ENCODE measurements at places on chromosomes 1 and 21.
A peak's percentile ranks its signal among the peaks of the same experiment; 100 is the strongest.

GRCh38 chr21:45530423-45531113 is 11.7 kb downstream of the SLC19A1 start:
- DNase-seq = peak; percentile 27

- no peak for DNase-seq
Measured at GRCh38 chr1:40059338-40059959, 18.9 kb downstream of the CAP1 start.

DNA sequence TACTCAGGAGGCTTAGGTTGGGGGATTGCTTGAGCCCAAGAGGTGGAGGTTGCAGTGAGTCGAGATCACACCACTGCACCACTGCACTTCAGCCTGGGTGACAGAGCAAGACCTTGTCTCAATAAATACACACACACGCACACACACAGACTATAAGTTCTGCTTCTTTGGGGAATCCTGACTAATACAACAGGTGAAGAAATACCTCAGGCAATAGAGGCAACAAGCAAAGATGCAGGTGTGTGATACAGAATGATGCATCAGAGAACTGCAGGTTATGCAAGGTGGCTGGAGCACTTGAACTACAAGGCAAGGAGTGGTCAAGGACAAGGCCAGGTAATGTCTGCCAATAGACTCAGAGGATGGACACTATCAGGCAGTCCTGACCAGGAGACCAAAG is 117.6 kb upstream of the ZNF678 start:
- no peak for DNase-seq

GRCh38 chr1:118978914-118979701 is 9.0 kb downstream of the TBX15 start:
- no peak for DNase-seq

DNA sequence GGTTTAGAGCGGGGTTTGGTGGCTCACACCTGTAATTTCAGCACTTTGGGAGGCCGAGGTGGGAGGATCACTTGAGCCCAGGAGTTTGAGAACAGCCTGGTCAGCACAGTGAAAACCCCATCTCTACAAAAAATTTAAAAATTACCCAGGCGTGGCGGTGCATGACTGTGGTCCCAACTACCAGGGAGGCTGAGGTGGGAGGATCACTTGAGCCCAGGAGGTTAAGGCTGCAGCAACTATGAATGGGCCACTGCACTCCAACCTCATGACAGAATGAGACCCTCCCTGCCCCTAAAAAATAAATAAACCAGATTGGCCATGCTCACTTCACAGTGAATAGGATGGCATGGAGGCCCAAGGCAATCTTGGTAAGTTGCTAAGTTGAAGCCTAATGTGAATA is 168.9 kb downstream of the RHOU start:
- DNase-seq = no peak

DNA sequence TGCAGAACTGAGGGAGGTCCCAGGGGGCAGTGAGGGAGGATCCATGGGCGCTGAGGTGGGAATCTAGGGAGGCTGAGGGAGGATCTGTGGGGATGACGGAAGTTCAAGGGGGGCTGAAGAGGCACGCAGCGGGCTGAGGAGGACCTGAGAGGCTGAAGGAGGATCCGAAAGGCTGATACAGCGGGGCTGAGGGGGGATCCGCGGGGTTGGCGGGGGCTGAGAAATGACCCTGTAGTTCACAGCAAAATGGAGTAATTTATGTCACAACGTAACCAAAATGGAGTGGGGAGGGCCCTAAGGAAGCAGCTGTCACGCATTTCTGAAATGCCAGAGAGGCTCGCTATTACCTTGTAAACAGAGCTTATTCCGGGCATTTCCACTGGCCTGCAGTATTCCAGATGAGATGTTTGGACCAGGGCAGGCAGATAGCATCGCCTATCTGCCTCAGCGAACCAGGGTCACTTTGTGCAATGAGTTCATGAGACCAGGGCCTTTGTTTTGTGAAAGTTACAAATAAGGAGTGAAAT is 926 bp upstream of the MRPL55 start:
- no peak for DNase-seq

- DNase-seq = no peak
Measured at GRCh38 chr21:40733024-40733397, 113.9 kb downstream of the DSCAM start.

DNA sequence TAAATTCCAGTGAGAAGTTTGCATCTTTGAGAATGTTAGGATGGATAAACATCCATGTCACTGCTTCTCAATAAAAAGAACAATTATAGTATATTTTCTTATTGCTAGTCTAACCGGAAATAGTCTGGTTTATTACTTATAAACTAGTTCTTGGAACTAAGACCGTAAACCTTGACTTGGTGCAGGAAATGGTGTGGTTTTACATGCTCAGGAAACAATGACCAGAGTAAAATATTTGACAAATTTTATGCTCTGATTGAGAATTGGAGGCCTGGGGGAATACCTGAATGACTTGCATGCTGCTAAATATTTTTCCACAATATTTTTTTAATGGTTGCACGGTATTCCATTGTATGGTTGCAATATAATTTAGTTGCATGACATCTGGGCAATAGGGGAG is 76.3 kb downstream of the XCL2 start:
- DNase-seq = no peak

GRCh38 chr1:34268311-34268954 is 91.7 kb downstream of the C1orf94 start:
- DNase-seq = no peak

- DNase-seq = no peak
Measured at GRCh38 chr1:113657556-113658063, 101.7 kb downstream of the PHTF1 start.

DNA sequence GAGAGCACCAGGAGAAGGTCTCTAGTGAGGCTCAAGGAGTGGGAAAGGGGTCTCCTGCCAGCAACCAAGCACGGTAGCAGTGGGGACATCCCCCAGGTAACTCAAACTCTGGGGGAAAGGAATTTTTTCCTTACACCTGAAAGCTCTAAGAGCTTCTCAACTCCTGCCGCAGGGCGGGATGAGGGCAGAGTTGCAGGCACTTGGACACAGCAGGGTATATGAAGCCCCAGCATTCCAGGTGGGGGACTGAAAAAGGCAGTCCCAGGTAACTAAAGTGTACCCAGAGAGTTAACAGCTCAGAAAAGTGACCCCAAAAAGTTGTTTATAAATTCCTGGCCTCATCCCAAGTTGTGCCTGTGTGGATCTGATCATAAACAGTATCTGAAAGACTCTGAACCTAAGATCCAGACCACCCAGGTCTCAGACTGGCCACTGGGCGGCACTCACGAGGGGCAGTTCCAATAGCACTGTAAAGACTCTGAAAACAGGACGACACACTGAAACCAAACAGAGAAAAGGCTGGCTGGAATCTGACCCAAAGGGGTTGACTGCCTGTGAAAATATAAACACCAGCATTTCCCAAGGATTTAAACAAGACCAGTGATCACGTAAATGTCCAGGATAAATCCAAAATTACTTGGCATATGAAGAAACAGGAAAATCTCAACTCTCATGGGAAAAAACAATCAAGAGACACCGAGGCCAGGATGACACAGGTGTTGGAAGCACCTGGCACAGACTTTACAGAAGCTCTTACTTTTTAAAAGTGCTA is 47.5 kb downstream of the HSF2BP start:
- DNase-seq = no peak

GRCh38 chr1:53473463-53473862 is 14.3 kb downstream of the DMRTB1 start:
- no peak for DNase-seq

GRCh38 chr1:112444269-112444668 is 48.3 kb downstream of the CTTNBP2NL start:
- no peak for DNase-seq

DNA sequence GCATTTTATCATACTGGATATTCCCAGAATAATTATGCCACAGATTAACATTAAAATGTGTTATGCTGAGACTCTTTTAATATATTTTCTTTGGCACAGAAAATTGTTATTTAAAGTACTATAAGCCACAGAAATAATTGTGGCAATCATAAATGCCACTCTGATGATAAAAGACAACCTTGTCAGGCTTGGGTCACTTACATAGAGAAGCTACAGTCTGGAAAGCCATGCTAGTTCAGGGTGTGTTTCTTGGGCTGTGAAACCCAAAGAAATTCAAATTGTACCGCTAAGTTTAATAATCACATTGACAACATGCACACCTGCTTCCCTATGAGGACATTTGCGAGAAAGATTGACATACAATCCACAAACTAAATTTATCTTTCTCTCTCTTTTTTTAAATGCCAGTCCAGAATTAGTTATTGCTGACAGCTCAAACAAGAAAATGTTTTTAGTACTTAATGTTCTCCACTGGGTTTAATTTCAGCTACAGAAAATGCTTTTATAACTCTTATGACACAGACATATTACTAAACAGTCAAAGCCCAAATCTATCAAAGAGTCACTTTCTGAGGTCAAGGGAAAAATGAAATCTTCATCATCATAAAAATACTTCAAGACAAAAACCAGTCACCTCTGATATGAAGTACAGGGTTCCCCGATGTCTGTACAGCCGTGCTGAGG is 38.7 kb downstream of the TTC13 start:
- no peak for DNase-seq

DNA sequence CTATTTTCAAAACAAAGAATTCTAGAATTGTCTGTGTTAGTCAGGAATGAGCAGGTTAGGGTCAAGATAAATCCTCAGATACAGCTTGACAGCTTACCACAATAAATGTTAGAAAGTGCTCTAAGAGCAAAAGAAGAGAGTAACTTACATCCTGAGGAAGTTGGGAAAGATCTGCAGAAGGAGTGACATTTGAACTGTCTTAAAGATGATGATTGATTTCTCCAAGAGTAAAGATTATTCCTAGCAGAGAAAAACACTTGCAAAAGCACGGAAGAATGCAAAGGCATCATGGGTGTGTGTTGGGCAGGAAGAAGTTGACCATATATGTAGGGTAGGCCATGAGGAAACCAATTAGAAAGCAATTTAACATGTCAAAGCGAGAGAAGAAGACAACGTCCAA is 175.4 kb downstream of the LRRC7 start:
- no peak for DNase-seq

DNA sequence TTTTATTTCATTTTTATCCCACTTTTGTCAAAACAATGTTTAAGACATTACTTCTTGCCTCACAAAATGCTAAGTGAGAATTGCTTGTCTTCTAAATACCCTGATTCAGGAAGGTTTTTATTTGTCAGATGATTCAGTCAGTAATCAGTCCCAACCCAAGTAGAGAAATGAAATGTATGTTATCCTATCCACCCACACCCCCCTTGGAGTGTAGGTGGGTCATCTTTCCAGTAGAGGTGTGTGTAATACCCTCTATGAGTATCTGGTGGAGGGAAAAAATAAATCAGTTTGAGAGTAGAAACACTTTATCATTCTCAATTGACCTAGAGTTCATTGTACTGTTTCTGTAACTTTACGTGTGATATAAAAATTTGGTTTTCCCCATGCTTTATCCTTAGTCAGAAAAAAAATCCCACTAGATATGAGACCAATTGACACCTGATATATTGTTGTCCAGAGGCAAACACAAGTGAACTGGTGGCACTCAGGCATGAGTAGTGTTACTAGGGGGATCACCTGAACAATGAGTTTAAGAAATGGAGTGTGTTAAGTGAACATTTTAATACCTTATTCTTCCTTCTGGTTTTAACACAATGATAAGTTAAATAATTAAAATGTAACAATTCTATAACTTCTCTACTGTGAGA is 153.8 kb upstream of the C1orf105 start:
- DNase-seq = no peak

- no peak for DNase-seq
Measured at GRCh38 chr1:3889936-3890335, 10.1 kb downstream of the C1orf174 start.

- no peak for DNase-seq
Measured at GRCh38 chr21:14903172-14903865, 161.5 kb downstream of the NRIP1 start.

Data from activated CD4-positive, CD25-positive, alpha-beta regulatory T cell treated with anti-CD3 and anti-CD28 coated beads, Interleukin-2, amount 50 U/mL, for 72 hours (primary cell).